ENCODE measurements at places on chromosomes 5 and 9. TPM values are rescaled to one million over a fixed set of nuclear protein-coding genes. Genes with fewer than 3 reads are reported as not detected.

Gene PSD2
- 0.08 TPM for total RNA-seq

Gene WHRN
- total RNA-seq: 4.2 TPM

Gene PLAC8L1
- total RNA-seq: 1.8 TPM

Gene PIP5KL1
- 2.0 TPM for total RNA-seq

Gene INSYN2B
- total RNA-seq: not detected

Gene MARVELD2
- 1.7 TPM for total RNA-seq

Gene PCDHGA4
- 0.34 TPM for total RNA-seq

Gene DEPDC1B
- total RNA-seq: not detected

Gene SLC6A3
- total RNA-seq: 0.08 TPM

Gene PCDHB9
- not detected for total RNA-seq

Gene CCDC152
- total RNA-seq: 7.8 TPM

Gene PCDHA5
- not detected for total RNA-seq

Gene LHX2
- total RNA-seq: not detected

Gene OTULINL
- 47.0 TPM for total RNA-seq

Gene IFNB1
- not detected for total RNA-seq

Gene KLHL3
- 37.2 TPM for total RNA-seq

Gene GMCL2
- not detected for total RNA-seq

Gene FBP2
- total RNA-seq: not detected

Gene DND1
- total RNA-seq: 3.7 TPM

Gene NOP16
- total RNA-seq: 21.0 TPM

Gene CER1
- not detected for total RNA-seq

Gene MAP3K1
- total RNA-seq: 38.0 TPM

Gene TLN1
- 204 TPM for total RNA-seq

Gene HINT1
- total RNA-seq: 272 TPM

Gene PTGER4
- 28.2 TPM for total RNA-seq

Gene TSSK1B
- not detected for total RNA-seq

Gene B4GALT7
- total RNA-seq: 36.2 TPM

Gene GGTA1
- total RNA-seq: not detected

Gene CMYA5
- total RNA-seq: 0.31 TPM

Gene SAPCD2
- total RNA-seq: 0.27 TPM

Gene LCN6
- not detected for total RNA-seq

Gene SOX30
- 0.44 TPM for total RNA-seq

Gene FABP6
- not detected for total RNA-seq
